ENCODE measurements at places on chromosomes 1 and 21. TPM values are rescaled to one million over a fixed set of nuclear protein-coding genes. Genes with fewer than 3 reads are reported as not detected.

Gene RUNX3
- 35.2 TPM for total RNA-seq

- H3K27ac ChIP-seq = no peak overlapping the region
- no peaks in the 10 kb centered on the region for H3K36me3 ChIP-seq
- peaks cover 22% of the 10 kb centered on the region for H3K4me1 ChIP-seq
- H3K4me3 ChIP-seq = no peak overlapping the region
- no peak for DNase-seq
- no peaks in the 10 kb centered on the region for H3K27me3 ChIP-seq
Observed at GRCh38 chr1:225471453-225472301, 43.8 kb upstream of the LBR start.

- no peaks in the 10 kb centered on the region for H3K36me3 ChIP-seq
- no peak overlapping the region for H3K27ac ChIP-seq
- H3K4me3 ChIP-seq = no peak overlapping the region
- H3K27me3 ChIP-seq = no peaks in the 10 kb centered on the region
- DNase-seq = peak; percentile 91
- H3K4me1 ChIP-seq = no peaks in the 10 kb centered on the region
Observed at GRCh38 chr1:215710036-215710898, 143.2 kb downstream of the KCTD3 start.

DNA sequence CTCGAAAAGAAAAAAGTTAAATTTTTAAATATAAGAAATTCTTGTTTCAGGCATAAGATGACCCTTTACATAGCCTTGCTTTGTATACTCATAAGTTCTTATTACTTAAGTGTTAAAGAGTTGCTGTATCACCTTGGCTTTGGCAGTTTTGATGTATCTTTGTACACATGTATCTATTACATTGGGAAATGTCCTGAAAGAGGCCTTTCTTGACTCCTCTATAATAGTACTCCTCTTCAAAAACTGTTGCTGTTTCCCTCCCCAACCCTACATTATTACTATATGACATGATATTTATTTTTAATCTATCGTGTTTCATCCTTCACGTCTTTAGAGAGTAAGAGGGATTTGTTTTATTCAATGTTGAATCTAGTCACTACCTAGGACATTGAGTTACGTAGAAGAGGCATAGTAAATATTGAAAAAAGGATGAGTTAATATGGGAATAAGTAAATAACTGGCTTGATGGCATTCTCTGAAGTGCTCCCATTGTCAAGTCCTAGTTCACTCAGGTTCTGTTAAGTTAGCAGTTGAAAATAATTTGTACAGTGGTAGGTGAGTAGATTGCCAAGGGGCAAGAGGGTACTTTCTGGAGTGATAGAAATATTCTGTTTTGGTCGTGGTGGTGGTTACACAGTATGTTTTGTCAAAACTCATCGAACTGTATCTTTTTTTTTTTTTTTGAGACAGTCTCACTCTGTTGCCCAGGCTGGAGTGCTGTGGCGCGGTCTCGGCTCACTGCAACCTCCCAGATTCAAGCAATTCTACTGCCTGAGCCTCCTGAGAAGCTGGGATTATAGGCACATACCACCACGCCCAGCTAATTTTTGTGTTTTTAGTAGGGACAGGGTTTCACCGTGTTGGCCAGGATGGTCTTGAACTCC, 8.2 kb downstream of the THRAP3 start:
- H3K36me3 ChIP-seq = peaks cover 39% of the 10 kb centered on the region
- no peaks in the 10 kb centered on the region for H3K27me3 ChIP-seq
- DNase-seq = no peak
- no peak overlapping the region for H3K27ac ChIP-seq

Gene CFHR3
- not detected for total RNA-seq

- H3K36me3 ChIP-seq = no peaks in the 10 kb centered on the region
- no peak overlapping the region for H3K4me3 ChIP-seq
- no peak overlapping the region for H3K27ac ChIP-seq
- no peaks in the 10 kb centered on the region for H3K4me1 ChIP-seq
- H3K27me3 ChIP-seq = no peaks in the 10 kb centered on the region
- DNase-seq = no peak
Observed at GRCh38 chr1:43531906-43532584, 1.4 kb downstream of the PTPRF start.

Data from Karpas-422 (cell line).